ENCODE measurements at places on chromosomes 2 and 18.

GRCh38 chr2:100197631-100198153 lies 55.3 kb upstream of the AFF3 start:
- DNase-seq, result peak; percentile 50

DNA sequence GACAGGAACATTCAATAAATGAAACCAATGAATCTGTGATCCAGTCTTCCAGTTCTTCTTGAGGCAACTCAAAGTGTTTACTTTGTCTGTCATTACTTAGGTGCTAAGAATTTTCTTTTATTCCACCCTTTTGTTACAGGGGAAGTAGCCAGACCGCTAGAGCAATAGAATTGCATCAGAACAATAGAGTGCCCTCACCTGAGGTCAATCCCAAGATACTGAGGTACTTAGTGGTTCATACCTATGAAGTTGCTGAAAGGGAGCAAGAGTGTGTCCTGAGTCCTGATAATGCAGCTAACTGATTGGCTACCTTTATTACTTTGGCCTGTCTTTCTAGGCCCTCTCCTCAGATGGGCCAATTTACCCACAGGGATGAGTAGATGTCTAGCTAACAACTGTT lies 359.4 kb upstream of the KCNH7 start:
- DNase-seq, result no peak

- no peak for DNase-seq
Observed at GRCh38 chr2:150255528-150255927, 231.9 kb downstream of the RND3 start.

DNA sequence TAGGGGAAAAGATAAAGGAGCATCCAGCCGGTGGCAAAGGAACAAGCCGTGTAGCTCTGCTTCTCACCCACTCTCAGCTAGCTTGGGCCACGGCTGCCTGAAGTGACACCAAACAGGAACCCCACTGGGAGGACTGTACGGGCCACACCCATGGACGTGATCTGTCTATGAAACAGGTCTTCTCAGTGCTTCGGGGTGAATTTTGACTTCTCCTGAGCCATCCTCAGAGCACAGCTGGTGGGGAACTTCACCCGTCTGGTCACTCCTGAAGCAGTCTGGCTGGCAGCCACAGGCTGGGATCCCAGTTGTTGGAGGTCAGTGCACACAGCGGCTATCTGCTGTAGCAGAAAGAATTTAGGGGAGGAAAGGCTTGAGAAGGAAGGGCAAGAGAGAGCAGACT lies 223.8 kb downstream of the FAM210A start:
- peak; percentile 67 for DNase-seq

DNA sequence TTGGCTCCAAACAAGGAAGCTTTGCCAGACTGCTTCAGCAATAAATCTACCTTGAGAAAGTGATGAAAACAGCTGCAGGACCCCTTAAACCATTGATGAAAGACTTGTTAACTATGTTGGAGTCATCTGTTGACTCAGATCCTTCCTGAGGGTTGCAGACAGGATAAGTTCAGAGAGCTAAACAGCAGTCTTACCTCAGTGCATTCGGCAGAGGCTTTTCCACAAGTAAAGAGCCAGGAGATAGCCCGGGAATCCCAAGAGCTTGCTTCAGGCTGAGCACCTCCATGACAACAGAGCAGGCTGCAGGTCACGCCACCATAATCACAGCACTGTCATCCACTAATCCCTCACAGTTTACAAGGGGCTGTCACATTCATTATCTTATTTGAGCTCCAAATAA lies 23.7 kb downstream of the KIAA2012 start:
- DNase-seq, result no peak

GRCh38 chr18:63102941-63103744 lies 216.4 kb downstream of the BCL2 start:
- DNase-seq, result no peak

GRCh38 chr2:27966466-27966865 lies 75.9 kb downstream of the BABAM2 start:
- DNase-seq, result no peak

GRCh38 chr2:173058097-173058496 lies 17.5 kb upstream of the MAP3K20 start:
- DNase-seq, result peak; percentile 16

DNA sequence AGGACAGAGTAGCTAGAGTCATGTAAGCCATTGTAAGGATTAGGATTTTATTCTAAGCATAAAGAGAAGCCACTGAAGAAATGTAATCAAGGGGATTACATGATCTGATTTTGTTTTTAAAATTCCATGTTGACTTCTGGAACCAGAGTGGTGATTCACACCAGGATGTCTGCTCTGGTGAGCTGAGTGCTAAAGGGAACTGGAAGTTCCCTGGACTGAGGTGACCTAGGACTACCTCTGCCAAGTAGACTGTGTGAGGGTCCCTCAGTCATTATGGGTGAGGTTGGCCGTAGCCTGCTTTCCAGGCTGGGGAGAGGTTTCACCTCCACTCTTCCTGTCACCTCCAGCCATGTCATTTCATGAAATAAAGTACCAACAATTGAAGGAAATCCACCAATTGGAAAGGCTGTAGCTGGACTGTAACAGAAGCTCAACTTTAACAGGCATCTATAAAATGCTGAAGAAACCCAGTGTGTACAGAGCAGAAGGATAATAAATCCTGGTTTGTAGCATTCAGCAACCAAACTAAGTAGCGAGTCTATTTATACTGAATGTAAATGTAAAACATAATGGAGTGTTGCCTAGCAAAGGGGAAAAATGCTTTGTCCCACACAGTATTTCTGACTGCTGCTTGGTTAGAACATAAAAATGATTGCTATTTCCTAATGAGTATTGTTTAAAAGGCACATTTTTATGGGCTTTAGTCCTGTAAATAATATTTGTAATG lies 507.4 kb upstream of the PKDCC start:
- no peak for DNase-seq

DNA sequence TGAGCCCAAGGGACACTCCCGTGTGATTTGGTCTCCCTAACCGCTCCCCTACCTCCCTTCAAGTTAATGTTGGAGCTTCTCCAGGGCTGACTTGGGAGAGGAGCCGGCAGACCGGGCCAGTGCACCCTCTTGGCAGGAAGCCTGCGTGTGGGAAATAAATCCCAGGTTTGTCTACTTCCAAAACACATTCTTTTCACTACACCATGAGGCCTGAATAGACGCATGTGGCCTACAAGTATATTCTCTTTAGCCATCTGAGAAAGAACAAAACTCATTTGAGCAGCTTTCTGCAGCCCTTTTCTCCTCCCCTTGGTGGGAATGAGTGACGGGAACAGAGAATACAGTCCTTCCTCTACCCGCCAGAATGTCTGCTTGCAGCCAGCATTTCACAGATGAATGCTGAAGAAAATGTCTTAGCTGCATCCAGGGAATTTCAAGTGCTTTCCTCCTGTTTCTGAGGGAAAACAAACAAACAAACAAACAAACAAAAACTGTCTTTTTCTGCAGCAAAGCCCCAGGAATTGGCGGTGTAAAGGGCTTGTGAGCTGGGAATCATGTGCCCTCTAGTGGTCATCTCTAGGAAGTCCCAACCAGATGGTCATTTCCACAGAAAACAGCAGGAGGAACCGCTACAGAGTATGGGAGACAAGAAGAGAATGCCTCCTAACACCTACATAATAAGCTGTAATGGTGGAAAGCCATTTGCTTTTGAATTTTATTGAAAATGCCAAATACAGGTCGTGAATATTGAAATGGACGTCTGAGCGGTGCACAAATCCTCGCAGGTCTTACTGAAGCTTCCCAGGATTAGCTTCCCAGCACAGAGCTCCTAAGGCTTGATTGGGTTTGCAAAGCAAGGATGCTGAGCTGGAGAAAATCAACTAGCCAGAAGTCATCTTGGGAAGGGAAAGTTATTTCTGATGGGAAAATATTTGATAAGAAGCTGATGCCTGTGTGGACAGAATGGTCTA lies 41.2 kb upstream of the DAPL1 start:
- DNase-seq, result no peak

GRCh38 chr18:31225668-31226067 lies 63.0 kb upstream of the DSC1 start:
- no peak for DNase-seq

GRCh38 chr18:74951165-74951760 lies 257.7 kb downstream of the PTGR3 start:
- no peak for DNase-seq

DNA sequence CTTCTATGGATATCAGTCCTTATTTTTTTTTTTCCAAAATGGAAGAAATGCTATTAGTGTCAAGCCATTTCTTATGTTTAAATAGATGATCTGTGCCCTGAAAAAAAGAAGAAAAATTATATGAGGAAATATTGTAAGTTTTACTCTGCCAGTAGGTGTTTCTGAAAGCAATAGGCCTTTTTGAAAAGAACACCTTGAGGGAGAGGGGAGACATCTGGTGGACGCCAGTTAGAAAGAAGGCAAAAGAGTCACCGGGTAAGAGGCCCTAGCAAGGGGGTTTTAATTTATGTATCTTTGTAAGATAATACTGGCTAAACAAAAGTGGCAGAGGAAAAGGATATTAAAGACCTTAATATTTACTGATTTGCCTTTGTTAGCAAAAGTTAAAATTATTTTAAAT lies 56.1 kb downstream of the DYNAP start:
- DNase-seq, result no peak

DNA sequence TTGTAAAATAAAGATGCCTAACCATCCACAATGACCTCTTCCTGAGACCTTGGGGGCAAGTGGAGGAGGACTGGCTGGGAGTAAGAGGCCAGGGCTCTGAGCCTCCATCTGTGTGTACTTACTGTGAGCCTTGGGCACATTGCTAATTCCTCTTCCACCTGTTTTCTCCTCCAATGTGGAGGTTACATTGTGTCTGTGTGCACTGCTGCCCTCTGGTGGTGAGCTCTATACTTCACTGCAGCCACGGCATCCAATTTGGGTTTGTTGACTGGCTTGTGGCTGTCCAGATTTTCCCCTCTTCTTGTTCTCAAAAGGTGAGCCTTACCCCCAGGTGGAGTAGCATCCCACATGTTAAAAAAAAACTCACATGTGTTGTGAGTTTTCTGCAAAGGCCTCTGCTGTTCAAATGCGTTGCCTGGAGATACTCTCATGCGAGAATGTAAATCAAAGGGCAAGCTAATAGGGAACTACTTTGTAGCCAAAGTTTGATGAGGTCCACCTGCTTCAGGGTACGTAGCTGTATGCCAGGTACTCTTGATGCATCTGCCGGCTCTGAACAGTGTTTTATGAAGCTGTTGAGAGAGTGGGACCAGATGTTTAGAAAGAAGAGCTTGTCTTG lies 80.8 kb downstream of the APOB start:
- peak; percentile 66 for DNase-seq

DNA sequence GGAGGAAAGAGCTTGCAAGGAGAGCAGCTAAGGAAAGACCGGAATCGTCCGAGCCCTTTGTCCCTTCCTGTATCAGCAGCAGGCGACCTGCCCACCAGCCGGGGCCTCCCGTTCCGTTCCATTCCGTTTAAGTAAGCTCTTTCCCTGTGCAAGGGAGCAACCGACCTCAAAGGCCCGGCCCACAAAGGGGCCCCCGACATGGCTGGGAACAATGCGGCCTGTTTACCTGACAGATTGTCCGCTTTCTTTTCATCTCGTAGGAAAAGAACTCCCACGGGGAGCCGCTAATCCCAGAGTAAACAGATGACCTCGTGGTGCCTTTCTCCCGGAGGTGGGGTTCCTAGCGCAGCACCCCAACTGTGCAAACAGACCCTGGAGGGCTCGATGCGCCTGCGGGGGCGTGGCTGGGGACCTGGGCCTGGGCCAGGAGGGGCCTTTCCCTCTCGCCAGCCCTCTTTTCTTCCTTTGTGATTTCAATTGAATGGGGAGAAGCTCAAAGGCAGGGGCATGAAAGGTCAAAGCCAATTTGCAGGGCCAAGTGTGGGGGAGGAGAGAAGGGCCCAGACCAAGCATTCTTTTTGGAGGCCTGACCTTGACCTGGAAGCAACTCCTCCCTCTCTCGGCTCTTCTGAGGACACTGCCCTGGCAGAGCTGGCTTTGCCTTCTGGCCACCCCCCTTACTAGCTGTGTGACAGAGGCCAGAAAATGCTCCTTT lies 120.2 kb downstream of the INHBB start:
- DNase-seq, result no peak

DNA sequence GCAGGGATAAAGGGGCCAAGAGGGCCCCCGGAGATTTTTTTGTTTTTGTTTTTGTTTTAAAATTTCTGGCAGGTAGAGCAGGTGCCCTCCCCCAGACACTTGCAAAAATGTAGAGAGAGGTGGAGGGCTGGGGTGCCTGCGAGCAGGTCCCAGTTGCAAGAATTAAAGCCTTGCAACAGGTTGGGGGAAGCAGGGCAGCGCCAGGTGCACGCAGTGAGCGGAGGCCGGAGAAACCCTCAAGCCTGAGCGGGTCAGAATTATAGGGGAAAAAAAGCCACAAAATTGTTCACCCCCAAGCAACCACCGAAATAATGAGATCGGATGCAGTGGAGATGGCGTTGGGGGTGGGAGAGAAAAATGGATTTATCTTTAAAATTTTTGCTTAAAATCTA lies 527 bp downstream of the IGFBP5 start:
- DNase-seq, result no peak

- no peak for DNase-seq
Observed at GRCh38 chr2:127196998-127197397, 23.1 kb downstream of the CYP27C1 start.

DNA sequence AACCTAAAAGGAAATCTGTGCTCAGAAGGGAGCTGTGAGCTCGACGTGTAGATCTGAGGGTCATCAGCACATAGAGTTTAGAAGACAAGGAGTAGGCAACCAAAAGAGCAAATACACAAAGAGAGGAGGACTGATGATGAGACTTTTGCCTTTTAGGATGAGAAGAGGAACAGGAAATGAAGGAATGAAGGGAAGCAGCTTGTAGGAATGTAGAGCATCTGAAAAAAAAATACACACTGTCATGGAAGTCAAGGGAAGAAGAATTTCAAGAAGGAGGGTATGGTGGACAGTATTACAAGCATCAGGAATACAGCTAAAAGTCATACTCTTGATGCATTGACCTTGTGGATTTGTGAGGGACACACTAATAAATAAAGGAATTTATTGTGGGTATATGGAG lies 21.9 kb downstream of the CDK15 start:
- DNase-seq, result no peak

DNA sequence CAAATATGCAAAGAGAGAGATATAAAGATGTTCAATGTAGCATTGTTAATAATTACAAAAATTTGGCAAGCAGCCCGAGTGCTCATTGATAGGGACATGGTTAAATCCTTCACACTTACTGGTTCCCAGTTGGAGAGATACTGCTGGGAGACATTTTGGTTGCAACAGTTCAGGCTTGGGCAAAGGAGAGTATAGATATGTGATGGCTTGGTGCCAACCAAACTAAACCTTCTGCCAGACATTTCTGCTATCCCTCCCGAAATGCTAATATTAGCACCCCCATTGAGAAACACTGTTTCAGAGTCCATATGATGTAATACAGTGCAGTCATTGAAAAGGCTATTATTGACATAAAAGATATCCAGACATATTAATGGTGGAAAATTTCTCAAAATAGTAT lies 11.5 kb downstream of the GEN1 start:
- no peak for DNase-seq

DNA sequence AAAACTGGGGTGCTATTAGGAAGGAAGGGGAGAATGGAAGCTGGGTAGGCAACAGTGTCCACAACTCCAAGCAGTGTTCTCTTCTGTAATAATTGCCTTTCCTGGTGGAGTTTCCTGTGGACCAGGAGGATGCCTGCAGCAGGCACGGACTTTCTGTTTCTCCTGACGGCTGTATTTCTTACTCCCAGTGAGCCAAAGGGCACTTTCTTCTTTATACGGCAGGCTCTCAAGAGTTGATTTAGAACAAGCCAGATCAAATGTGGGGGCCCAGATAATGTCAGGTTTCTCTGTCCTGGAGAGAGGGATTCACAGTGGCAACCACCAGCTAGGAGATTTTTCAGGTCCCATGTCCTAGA lies 13.0 kb upstream of the PROC start:
- DNase-seq, result no peak

GRCh38 chr2:176732780-176733179 lies 463.5 kb downstream of the MTX2 start:
- no peak for DNase-seq

GRCh38 chr2:134333646-134334189 lies 79.8 kb downstream of the MGAT5 start:
- no peak for DNase-seq

All from psoas muscle (tissue), 8 donors.